BE2C (cell line): ENCODE measurements at places on chromosomes 4 and X.

DNA sequence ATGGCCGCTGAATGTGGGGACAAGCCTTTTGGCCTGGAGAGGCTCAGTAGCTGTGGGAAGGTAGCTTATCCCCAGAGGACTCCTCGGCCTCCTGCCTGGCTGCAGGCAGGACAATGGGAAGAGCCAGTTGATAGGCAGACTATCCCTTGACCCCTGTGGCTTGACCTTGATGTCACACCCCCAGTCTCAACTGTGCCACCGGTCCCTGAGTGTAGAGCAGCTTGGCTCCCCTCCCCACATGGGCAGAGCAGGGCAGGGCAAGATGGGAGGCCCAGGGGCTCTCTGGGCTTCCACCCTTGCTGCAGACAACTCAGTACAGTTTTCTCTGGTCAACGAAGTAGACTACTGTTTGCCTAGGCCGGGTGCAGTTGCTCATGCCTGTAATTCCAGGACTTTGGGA lies 25.7 kb downstream of the SYAP1 start:
- no peak for DNase-seq

- no peak for DNase-seq
These were observed 446 bp downstream of the EVC2 start for GRCh38 chr4:5707778-5708448.

GRCh38 chr4:40395908-40396793 lies 61.0 kb downstream of the CHRNA9 start:
- DNase-seq = peak; percentile 14

DNA sequence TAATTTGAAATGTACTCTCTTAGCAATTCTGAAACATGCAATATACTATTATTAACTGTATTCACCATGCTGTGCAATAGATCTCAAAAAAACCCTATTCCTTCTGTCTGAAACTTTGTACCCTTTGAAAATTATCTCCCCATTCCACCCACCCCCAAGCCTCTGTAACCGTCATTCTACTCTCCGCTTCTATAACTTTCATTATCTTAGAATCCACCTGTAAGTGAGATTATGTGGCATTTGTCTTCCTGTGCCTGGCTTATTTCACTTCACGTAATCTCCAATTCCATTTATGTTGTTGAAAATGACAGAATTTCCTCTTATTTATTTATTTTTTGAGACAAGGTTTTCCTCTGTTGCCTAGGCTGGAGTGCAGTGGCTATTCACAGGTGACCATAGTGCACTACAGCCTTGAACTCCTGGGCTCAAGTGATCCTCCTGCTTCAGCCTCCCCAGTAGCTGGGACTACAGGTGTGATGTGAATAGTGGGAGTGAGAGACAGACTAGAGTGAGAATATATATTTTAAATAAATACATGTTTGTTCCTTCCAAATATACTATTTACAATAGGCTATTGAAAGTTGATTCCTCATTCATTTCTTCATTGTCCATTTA lies 30.5 kb downstream of the VSIG4 start:
- DNase-seq = no peak

DNA sequence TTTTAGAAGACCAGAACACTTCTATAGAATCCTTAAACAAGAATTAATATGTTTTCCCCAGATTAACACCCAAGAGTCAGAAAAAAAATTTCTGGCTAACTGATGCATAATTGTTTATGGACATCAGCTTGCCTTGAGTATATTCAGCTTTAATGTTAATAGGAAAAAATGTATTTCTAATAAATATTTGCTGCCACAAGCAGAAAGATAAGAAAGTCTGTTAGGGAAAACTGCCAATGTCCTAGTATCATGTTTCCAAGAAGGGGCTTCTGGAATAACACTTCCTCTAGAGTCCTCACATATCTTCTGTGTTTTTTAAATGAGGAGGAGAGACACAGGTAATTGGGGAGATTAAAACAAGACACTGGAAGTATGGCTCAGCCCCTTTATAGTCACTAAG lies 202.1 kb upstream of the TET2 start:
- DNase-seq = no peak

DNA sequence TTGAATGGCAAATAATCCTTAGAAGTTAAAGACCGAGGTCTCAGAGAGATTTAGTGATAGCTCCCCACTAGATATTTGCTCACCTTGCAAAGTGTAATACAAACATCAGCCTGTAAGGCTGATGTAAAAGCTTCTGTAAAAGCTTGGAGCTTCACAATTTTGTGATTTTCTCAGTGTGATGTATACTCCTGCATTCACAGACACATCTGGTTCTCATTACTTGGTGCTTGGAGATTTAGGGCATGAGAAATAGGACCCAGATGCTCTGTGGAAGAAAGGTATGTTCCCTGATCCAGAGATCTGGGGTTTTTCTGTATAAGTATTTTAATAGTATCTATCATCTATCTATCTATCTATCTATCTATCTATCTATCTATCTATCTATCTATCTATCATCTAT lies 1664.3 kb downstream of the C4orf33 start:
- DNase-seq = no peak

DNA sequence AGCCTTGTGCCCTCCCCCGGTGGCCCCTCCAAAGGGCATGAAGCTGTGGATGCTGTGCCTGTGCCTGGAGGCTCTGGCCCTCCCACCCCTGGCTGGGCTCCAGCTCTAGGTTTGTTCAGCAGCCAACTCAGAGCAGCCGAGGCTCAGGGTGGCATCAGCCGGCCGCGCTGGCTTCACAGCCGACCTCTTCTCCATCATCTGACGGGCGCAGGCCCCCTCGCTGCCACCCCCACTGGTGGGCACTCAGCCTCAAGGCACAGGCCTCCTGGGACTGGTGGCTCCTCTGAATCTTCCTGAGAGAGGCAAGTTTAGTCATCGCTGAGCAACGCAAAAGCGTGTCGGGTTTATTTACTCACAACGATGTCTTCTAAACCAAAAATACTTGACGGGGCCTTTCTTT lies 46.0 kb downstream of the PCGF3 start:
- peak; percentile 64 for DNase-seq

DNA sequence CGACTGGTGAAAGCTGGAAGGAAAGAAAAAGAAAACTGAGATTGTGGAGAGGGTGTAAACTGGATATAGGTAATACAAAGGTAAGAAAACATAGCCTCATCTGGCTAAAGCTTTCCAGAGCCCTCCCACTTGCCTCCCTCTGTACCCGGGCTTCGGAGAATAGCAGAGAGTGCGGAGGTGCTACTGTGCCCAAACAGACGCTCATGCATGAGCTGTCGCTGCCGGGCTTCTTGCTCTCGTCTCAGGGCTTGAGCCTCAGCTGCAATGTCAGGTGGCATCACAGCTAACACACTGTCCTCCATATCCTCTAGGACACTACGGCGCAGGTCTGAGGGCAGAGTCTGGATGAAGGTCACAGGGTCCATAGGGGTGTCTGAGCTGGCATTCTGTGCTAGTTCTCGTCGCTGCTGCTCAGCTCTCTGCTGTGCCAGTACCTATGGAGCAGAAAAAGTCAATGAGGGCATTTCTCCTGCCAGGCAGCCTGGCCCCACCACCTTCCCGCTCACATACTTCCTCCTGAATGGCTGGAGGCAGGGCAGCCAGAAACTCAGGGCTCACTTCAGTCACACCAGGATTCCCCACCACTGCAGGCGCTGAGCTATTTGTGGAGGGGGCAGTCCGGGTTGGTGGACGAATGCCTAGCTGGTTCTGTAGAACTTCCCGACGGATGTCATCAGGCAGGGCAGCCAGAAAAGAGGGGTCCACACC lies 116.7 kb upstream of the HSD17B10 start:
- no peak for DNase-seq

DNA sequence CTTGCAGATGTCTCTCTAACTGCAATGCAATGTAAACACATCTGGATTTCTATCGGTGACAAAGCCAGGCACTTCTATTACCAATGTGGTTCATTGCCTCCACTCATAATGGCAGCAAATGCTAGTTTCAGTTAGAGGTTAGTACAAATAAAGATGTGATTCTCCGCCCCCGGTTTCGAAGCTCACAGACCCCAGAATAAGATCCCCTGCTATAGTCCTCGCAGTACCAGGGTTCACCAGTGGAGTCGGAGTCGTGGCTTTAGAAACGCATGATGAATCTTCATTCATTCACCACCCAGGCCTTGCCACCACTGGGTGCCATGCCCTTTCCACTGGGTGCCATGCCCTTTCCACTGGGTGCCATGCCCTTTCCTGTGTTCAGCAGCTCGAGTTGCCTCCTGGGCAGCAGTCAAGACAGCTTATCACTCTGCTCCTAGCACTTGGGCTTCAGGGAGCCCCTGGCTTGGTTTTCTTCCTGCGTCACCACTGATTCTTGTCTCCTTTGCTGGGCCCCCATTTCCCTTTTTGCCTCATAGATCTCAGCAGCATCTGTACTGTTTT lies 3.5 kb upstream of the NAA10 start:
- no peak for DNase-seq

DNA sequence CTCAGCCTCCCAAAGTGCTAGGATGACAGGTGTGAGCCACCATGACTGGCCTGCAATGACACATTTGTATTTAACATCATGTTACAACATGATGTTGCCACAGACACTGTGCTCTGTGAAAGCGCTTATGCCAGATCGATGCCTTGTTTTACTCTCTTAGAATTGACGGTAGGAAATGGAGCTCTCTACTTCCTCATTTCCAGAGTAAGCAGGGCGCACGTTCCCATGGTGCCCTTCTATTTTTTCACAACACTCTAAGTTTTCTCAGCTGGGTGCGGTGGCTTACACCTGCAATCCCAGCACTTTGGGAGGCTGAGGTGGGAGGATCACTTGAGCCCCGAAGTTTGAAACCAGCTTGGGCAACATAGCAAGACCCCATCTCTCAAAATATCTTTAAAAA lies 60.7 kb upstream of the DHRSX start:
- no peak for DNase-seq
